ENCODE measurements at places on chromosomes 13 and 19.

GRCh38 chr13:39890537-39890936, 235.1 kb downstream of the COG6 start:
- DNase-seq = no peak

- DNase-seq = no peak
Measured at GRCh38 chr13:27208514-27208913, 36.9 kb upstream of the USP12 start.

DNA sequence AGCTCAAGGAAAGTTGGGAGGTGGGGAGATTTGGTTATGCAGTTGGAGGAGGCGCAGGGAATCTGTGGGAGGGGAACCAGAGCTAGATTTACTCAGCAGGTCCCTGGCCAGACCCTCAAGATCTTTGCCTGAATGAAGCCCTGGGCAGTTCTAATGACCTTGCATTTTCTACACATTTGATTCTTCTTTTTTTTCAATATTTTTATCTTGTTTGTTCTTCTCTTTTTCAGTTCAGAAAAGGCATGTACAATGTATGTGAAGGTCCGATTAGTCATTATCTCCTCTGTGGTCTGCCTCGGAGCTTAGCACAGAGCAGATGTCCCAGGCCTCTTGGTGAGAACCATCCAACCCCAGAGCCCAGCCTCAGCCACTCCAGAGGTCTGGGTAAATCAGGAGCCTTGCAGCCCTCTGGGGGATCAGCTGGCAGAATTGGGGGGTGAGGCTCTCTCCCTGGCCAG, 24.2 kb downstream of the SERP2 start:
- DNase-seq = no peak

- DNase-seq = no peak
Measured at GRCh38 chr19:31574251-31574973, 225.2 kb upstream of the TSHZ3 start.

DNA sequence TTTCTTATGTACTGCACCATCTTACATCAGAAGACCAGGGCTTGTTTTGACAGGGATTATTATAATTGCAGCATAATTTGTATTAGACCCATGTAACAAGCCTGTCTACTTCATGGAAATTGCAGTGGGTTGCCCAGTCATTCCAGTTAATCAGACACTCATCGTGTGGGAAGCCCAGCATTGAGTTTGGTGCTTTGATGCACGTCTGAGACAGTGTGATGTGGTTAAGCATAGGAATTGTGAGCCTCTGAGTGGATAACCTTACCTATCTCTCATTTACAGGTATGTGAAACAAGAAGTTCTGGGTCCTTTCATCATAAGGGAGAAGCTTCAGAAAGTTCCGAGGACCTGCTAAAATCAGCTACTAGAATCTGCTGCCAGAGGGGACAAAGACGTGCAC, 12.8 kb downstream of the RGCC start:
- DNase-seq = no peak

DNA sequence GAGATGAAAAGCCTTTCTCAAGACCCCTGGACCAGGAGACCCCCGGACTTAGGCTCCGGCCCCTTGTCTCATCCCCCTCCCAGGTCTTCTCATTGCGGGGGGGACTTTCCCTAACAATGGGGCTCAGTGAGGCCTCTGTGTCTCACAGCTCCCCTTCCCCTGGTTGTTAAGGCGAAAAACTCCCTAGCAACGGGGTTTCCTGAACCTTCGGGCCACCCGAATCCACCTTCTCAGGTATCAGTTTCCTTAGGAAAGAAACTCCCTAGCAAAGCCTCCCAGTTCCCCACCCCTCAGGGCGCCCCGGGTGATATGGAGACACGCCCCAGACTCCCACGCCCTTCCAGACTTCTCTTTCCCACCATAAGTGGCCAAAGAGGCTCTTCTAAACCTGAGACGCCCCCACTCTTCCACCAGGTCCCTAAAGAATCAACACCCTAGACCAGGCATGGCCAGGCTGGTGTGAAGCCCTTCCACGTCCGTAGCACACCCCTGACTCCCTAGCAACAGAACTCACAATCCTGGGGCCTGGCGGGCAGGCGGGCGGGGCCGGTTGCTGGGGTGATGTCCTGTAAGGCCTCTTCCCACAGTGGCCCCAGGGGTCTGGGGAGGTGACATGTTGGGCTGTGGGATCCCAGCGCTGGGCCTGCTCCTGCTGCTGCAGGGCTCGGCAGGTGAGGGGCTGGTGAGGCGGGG, at the start of gene TMEM190:
Gene TMEM190 (plus strand): TSS at position 586 of the 693 bp plus-strand sequence. CDS start 28 bp downstream, at position 614.
- DNase-seq = no peak

DNA sequence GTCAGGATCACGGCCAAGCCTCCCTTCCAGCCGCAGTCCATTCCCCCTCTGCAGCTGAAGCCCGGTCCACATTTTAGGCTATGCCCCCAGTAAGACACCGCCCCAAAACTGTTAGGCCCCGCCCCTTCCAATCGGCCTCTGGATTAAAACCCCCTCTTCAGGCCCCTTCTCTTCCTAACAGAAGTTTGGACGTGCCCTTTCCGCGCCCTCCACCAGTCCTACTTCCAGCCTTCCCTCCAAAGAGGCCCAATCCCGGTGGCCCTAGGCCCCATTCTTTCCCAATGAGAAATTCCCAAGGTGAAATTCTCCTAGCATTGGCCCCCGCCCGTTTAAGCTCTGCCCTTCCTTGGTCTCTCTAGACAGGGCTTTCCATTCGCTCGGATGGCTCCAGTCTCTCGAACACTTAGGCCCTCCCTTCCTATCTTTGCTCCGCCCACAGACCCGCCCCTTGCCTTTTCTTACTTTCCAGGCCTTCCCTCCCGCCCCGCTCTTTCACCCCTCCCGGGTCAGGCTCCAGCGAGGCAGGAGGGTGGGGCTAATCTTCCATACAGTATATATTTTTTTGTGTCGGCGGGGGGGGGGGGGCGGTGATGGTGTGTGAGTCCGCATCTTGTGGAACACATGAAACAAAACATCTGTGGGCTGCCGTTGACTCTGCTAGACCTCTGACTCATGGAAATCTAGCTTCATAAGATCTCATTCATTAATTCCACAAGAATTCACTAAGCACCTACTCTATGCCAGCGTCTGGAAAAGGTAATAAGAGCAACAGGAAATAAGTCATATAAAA, 13.6 kb downstream of the LTBP4 start:
- DNase-seq = peak; percentile 89

Data from astrocyte of the hippocampus (primary cell).